H1 (cell line): ENCODE measurements at places on chromosomes 4 and X. TPM values are rescaled to one million over a fixed set of nuclear protein-coding genes. Genes with fewer than 3 reads are reported as not detected.

Gene LRP2BP
- 0.06 and 0.12 TPM in 2 replicates for polyA plus RNA-seq

Gene TMEM35A
- polyA plus RNA-seq = 3.9 and 5.8 TPM in 2 replicates

Gene GPR50
- polyA plus RNA-seq = 1.9 and 3.5 TPM in 2 replicates

Gene NR0B1
- 0.24 and 0.26 TPM in 2 replicates for polyA plus RNA-seq

DNA sequence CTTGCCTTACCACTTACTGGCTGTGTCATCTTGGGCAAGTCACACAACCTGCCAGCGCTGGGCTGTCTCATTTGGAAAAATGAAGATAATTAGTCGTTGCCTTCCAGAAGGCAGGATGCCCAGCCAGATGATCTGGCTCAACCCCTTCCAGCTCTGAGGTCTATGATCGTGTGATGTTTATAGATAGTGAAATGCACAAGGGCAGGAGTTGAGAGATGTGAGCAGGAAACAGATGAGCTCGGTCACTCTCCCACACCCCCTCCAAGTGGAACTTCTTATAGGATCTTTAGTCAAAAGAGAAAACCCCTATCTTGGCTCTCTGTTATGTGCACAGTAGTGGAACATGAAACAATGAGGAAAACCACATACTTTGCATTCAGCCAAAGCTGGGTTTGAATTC, 336.8 kb upstream of the PPARGC1A start:
- no peak for DNase-seq

DNA sequence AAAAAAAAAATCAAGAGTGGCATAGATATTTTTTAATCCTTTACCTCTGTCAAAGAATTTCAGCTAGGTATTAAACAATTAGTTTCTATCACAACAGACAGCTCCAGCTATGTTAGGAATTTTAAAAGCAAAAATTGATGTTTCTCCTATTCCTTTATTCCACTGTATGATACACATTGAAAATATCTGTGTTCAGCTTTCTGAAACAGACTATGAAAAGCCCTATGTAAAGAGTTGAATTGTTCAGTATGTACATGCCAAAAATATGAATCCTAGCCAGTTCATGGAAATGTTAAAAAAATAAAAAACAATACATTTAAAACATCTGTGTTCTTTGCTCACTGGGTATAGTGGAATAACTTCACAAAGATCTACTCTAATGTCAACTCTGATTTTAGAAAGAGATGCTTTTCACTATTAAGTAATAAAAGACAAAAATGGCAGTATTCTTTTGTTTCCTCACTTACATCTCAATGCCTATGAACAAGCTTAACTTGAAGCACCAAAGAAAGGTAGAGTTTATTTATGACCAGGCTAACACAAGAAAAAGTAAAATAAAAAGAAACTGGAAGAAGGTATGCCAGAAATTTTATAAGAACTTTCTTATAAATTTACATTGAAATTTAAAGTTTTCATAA, 32.1 kb downstream of the FBXW7 start:
- no peak for DNase-seq

GRCh38 chr4:8374851-8375649, 65.5 kb downstream of the ACOX3 start:
- no peak for DNase-seq

- DNase-seq = no peak
Measured at GRCh38 chrX:34586346-34586911, 70.7 kb downstream of the TMEM47 start.

GRCh38 chr4:47551682-47552081, 66.6 kb downstream of the ATP10D start:
- DNase-seq = no peak

DNA sequence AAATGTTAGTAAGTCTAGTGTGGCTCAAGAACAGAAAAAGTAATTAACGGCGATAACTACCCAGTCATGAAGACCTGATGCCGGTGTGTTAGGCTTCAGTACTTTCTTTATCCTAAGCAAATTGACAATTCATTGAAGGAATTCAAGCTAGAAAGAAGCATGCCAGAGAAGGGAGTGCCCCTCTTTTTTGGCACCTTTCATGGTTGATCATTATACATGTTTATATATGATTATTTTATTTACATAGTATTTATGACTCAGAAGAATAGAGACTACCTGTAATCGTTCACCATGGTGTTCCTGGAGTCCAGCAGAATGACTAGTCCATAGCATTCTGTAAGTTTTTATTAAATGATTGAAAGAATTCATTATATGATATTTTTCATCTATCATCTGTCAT, 548.3 kb upstream of the SLIT2 start:
- DNase-seq = no peak

- no peak for DNase-seq
Measured at GRCh38 chr4:70844180-70844579, 4.5 kb upstream of the GRSF1 start.

DNA sequence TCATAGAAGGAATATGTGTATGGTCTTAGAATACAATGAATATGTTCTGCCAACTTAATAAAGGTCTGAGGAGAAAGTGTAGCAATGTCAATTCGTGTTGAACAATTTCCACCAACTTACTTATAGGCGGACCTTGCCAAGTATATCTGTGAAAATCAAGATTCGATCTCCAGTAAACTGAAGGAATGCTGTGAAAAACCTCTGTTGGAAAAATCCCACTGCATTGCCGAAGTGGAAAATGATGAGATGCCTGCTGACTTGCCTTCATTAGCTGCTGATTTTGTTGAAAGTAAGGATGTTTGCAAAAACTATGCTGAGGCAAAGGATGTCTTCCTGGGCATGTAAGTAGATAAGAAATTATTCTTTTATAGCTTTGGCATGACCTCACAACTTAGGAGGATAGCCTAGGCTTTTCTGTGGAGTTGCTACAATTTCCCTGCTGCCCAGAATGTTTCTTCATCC, 9.2 kb downstream of the ALB start:
- no peak for DNase-seq

DNA sequence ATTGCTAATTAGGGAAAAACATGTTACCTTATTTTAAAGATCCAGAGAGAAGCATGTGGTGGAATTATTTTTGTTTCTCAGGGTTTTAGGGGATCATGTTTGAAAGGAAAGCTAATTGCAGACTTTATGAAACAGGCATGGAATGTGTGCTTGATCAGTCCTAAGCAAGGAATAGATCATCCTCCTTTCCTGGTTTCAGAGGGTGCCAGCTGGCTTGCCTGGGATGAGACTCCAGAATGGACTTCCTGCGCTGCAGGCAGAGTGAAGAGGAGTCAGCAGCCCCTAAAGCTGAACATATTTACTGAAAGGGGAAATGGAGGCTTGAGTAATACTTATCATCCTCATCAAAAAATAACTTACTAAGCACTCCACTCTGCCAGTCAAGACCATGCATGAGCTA, 13.3 kb downstream of the FGF5 start:
- DNase-seq = no peak

DNA sequence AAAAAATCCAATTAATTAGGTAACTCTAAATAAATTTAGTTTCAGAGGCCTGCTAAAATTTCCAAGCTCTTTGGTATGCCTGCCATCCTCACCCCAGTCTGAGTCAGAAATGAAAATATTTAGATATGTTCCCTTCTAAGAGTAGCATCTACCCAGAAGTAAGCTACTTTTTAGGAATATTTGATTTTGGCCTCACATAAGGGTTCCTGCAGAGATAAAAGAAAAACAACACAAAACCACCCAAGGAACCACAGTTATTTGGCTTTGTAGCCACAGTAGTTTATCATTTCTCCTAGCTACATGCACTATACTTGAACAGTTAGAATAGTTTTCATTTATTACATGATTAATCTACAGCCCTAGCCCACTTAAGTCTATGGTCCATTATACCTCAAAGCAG, 192.6 kb upstream of the FAM241A start:
- DNase-seq = no peak

DNA sequence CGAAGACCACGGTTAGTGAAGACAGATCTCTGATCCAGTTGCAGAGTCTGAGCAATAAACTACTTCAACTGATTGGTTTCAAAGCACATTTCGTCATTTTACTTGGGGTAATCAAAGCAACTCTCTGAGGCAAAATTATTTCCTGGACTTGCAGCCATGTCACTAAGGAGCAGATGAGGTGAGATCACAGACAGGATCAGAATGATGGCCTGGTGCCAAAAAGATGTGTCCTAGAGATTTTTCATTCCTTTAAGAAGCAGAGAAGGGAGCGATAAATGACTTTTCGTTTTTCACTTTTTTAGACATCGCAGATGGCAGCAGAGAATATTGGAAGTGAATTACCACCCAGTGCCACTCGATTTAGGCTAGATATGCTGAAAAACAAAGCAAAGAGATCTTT, 83.9 kb downstream of the PTTG2 start:
- no peak for DNase-seq

GRCh38 chr4:139851639-139852038, 186.0 kb downstream of the MGST2 start:
- no peak for DNase-seq

DNA sequence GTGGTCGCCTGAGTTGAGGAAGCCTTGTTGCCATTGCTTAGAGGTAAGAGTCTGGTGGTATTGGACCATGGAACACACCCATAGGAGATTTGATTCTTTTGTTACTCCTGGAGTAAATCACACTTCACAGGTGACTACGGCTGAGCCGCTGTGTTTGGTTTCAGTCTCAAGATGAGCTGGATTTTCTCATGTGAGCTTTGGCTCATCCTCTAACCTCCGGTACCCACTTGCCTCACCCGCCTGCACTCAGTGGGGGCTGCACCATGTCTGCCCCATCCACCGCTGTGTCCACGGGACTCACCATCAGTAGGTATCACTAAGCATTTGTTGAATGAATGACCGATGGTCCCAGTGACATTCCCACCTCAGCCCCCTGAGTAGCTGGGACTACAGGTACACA, 52.7 kb downstream of the HTT-AS start:
- DNase-seq = no peak

DNA sequence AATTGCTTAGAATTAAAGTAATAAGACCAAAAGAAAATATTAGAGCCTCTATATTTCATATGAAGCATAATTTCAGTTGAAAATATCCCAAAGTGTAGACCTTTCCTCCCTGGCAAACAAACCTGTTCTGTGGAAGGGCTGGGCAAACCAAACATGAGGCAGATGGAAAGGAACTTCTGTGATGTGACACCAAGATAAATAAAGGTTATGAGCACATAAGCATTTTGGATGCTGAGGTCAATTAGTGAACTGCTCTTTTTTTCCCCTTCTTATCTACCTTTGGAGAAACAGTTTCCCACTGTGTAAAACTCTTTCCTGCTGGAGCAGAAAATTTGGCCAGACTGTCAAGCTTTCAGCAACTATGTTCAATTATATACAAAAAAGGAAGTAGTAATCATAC, 109.6 kb upstream of the STIM2 start:
- no peak for DNase-seq

DNA sequence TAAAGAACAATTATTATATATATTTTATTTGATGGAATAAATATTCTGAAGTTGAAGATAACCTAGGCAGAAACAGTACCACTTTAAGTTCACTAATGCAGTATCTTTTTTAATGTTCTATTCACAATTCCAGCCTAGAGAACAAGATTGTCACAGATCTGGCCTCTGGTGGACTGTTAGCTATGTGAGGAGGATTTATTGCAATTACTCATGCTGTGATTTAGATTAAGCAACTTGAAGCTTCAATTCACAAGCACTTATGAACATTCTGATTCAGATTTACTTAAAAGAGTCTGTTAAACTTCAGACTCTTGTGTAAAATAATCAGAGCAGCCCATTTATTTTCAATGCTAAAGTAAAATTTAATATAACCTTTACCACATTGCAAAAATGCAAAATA, 1489.8 kb downstream of the STIM2 start:
- DNase-seq = no peak

GRCh38 chr4:127450276-127450675, 182.5 kb upstream of the INTU start:
- DNase-seq = no peak

- DNase-seq = no peak
Measured at GRCh38 chrX:1386338-1387127, 5.4 kb downstream of the SLC25A6 start.

DNA sequence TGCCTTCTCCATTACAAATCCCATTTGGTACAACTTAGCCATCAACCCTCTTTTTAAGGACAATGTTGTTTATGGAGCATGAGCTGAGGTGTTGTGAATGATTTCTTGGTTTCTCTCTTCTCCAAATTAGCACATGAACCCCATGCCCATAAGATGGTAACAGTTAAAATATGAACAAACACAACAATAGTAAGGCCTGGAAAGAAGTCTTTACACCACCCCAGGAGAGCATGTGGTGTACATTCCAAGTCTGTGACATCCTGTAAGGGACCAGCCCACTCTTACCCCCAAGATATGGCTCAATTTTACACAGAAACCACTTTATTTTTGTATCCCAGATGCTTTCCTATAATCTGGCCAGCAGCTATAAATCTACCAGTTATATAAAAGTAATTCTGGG, 226.1 kb downstream of the COX18 start:
- no peak for DNase-seq

DNA sequence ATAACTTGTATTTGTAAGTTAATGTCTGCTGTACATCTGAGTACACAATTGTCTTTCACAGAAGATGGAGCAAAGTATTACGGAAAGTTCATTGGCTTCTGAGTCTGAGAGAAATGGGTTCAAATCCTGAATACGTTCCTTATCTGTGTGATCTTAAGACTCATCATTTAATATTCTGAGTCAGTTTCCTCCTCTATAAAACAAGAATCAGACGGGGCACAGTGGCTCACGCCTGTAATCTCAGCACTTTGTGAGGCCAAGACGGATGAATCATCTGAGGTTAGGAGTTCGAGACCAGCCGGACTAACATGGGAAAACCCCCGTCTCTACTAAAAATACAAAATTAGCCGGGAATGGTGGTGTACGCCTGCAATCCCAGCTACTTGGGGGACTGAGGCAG, 57.8 kb downstream of the APBB2 start:
- DNase-seq = no peak
